ENCODE measurements at places on chromosomes 5 and 9.
A peak's percentile ranks its signal among the peaks of the same experiment; 100 is the strongest.

- peak; percentile 35 for DNase-seq
Observed at GRCh38 chr9:127983847-127984289, 3.1 kb upstream of the EEIG1 start.

- no peak for DNase-seq
Observed at GRCh38 chr9:12640016-12640587, 53.1 kb upstream of the TYRP1 start.

GRCh38 chr5:139561655-139562451 is 714 bp downstream of the UBE2D2 start:
- DNase-seq, result peak; percentile 65

GRCh38 chr9:128253140-128253990 is 22.4 kb downstream of the GOLGA2 start:
- no peak for DNase-seq

DNA sequence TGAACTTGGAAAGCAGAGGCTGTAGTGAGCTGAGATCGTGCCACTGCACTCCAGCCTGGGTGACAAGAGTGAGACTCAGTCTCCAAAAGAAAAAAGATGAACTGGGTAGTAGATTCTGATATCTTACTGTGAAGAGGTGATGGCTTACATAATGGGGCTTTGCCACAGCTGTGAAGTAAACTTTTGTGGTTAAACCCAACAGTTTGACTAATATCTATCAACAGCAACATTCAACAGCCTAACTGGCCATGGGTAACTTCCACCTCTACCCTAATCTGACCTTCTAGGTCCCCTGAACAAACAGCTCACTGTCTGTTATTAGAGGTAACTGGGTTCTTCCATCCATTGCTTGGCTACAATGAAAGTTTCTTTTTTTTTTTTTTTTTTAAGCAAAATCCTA is 52.1 kb downstream of the TLE1 start:
- DNase-seq, result no peak

DNA sequence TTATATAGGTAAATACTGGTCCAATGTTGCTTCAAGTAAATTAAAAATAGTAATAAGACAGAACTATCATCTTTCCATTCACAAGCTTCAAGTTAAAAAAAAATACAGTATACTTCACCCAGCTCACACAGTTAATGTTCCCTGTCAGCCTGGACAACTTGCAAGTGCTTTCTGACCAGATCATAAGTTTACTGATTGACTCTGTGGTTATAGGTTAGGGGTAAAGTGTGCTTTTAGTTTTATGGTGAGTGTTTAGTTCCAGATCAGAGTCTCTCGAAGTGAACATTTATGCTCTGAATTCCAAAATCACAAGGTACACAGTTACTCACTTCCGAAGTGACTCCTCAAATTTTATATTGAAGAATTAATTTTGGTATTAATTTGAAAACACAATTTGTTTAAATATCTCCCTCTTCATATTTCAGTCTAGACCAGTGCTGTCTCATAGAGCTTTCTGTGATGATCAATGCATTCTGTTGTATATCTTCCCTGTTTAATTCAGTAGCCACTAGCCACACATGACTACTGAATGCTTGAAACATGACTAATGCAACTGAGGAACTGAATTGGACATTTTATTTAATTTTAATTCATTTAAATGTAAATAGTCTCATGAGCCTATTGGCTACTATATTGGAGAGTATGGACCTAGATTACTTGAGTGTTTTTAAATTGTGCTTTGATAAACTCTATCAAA is 90.7 kb downstream of the MEF2C start:
- DNase-seq, result no peak

DNA sequence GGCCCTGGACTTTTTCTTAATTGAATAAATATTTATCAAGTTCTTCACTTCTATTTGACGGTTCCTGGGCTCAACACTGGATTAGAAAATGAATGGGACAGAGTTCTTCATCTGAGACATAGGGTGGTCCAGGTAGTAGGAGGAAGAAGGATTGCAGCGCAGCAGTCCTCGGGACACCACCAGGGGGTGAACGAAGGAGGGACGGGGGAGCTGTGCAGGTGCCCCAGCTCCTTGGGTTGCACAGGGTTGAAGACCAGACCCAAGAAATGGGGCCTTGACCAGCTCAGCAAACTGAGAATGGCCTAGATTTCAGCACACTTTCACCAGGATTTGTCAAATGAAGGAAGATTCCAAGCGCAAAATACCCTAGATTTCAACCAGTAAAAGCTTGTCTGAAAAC is 29.5 kb downstream of the ABL1 start:
- no peak for DNase-seq

- DNase-seq, result peak; percentile 31
Observed at GRCh38 chr5:14593326-14594021, 11.9 kb downstream of the OTULINL start.

- DNase-seq, result no peak
Observed at GRCh38 chr5:148864113-148864841, 37.9 kb downstream of the ADRB2 start.

GRCh38 chr5:172668594-172669071 is 27.6 kb downstream of the NEURL1B start:
- no peak for DNase-seq

GRCh38 chr5:138951986-138952735 is 77.0 kb upstream of the LRRTM2 start:
- no peak for DNase-seq

DNA sequence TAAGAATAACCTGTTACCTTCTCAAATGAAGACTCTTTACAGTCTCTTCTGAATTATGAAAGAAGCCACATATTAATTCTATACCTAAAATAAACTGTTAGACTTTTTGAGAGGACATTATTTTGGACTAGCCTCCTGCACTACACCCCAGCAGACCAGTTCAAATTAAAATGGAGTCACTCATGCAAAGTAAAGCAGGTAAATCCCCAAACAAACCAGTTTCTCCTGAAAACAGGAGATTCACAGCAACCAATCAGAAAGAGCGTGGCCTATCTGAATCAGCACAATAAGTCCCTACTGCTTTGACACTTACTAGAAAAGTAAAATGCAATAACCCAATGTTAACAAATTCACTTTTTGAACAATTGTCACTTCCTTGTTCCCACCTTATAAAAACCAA is 58.8 kb downstream of the PTBP3 start:
- DNase-seq, result no peak

GRCh38 chr5:93954421-93955069 is 213.1 kb upstream of the POU5F2 start:
- no peak for DNase-seq

- peak; percentile 60 for DNase-seq
Observed at GRCh38 chr9:130172161-130172857, at the start of gene NCS1. Gene NCS1, plus strand, starts transcription at chr9:130172404. Its CDS starts 260 bp downstream, at chr9:130172664.

GRCh38 chr9:35726931-35727330 is 5.1 kb downstream of the TLN1 start:
- peak; percentile 61 for DNase-seq

- no peak for DNase-seq
Observed at GRCh38 chr5:135694012-135694411, 115.2 kb upstream of the CXCL14 start.

GRCh38 chr5:67963789-67964519 is 251.6 kb upstream of the PIK3R1 start:
- no peak for DNase-seq

- DNase-seq, result no peak
Observed at GRCh38 chr5:88142636-88142885, 126.1 kb downstream of the TMEM161B start.

- DNase-seq, result no peak
Observed at GRCh38 chr9:32854271-32854670, 70.9 kb downstream of the TMEM215 start.

GRCh38 chr5:179415291-179416060 is 70.2 kb upstream of the ADAMTS2 start:
- no peak for DNase-seq

GRCh38 chr5:139460455-139460854 is 2.1 kb downstream of the ECSCR start:
- DNase-seq, result no peak

DNA sequence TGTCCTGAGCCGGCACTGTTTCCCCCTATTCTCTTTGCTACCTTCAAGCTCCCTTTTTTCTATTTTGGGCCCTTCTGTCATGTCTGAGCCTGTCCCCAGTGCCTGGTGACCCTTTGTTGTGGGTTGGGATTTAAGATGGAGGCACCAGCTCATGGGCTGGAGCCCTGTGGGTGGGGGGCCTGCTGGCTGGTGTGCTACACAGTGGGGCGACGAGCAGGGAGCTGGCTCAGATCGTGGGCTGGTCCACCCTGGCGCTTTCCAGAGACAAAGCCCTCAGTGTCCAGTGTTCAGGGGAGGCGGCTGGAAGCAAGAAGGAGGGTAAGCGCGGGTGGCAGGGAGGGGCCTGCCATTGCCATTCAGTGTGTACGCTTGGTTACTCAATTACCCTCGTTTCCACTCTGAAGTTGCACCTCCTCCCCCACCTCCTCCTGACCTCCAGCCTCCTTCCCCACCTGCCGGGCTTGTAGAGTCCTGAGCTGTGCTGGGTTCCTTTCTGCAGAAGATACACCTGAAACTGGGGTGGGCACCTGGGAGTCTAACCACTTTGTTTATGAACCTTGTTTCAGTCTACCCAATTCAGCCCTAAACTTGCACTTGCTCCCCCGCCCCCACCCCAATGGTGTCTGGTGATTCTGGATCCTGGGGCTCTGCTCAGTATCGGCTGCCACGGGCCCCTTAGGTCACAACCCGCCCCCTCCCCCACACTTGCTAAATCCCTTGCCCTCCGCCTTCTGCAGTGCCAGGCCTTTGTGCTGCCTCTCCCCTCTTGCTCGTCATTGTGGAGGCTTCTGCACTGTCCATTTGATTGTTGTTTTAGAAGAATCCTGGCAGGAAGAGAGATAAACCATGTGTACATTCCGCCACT is 49.9 kb downstream of the MVB12B start:
- DNase-seq, result no peak

- DNase-seq, result no peak
Observed at GRCh38 chr9:34396276-34397214, 19.8 kb upstream of the MYORG start.

GRCh38 chr5:169125571-169125970 is 175.4 kb downstream of the SLIT3 start:
- no peak for DNase-seq

DNA sequence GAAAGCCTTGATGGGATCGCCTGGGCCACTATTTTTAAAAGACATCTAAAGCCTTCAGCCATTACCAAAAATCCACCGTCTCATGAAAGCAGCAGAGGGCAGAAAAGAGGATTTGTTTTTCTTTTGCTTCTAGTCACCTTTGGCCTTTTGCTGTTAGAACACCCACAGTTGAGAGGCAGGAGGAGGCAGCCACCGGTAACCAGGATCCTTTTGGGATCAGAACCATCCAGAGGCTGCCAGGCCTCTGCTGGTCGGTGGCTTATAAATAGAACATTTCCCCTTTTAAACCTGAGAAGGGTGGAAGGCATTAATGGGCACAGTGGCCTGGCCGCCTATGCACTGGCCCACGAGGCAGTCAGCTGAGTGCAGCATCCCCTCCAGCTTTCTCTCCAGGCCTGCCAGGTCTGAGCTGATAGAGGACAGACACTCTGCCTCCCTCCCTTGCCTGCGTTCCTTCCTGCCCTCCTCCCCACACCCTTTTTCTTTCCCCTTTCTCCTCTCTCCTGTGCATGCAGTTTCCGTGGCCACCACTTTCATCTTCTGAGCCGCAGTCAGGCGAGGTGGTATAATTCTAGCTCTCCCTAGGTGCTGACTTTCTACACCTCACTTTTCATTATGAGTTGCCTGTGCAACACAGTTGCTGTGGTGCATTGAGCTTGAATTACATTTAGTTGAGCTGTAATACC is 253.4 kb downstream of the ARHGAP26 start:
- peak; percentile 21 for DNase-seq

DNA sequence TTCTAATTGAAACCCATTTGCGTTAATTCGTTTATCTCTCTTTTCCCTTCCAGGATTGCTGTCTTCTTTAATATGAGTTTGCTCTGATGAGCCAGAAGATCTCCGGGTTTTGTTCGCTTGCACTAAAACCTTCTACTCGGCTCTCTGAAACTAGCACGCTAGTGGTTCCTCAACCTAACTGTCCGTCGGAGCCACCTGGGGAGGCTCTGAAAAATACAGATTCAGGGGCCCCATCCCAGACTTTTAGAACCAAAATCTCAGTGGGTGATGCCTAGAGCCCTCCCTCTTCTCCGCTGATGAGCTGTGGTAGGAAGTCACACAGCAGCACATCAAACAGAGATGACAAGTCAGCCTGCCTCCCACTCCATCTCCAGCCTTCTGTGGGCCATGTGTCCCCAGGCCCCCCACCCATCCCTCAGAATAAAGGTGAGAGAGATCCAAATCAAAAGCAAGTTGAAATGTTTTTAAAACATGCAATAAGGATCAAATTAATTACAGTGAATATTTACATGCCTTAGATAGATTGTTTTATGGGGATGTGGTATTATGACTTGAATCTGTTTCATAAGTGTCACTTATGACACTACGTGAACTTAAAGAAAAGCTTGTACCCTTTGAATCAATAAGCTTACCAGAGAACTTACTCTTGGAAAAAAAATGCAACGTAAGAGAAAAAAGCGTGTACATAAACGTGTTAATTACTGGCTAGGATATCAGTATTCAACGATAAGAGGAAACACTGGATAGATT is 16.4 kb downstream of the FCN2 start:
- DNase-seq, result no peak

- DNase-seq, result no peak
Observed at GRCh38 chr9:90085633-90086032, 480.8 kb downstream of the GADD45G start.

- DNase-seq, result no peak
Observed at GRCh38 chr9:136853596-136854112, 1.5 kb downstream of the MAMDC4 start.

GRCh38 chr9:98808875-98809274 is 1.4 kb downstream of the GALNT12 start:
- DNase-seq, result no peak

GRCh38 chr5:68562308-68562707 is 346.8 kb downstream of the PIK3R1 start:
- DNase-seq, result no peak

DNA sequence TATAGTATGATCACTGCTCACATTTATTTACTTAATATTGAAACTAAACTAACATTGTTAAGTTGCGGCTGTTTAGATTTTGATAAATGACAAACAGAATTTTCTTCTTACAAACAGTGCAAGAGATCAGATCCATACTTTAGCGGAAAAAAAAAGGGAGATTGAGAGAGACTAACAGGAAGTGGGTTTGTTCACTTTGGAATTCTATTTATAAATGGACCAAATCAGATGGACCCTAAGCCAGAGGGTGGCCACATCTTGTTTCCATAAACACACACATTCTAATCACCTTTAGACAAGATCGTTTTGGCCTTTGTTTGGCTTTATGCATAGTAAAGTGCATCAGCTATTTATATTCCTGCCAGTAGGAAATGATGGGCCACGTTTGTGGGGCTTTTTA is 381.4 kb upstream of the CD180 start:
- DNase-seq, result no peak

DNA sequence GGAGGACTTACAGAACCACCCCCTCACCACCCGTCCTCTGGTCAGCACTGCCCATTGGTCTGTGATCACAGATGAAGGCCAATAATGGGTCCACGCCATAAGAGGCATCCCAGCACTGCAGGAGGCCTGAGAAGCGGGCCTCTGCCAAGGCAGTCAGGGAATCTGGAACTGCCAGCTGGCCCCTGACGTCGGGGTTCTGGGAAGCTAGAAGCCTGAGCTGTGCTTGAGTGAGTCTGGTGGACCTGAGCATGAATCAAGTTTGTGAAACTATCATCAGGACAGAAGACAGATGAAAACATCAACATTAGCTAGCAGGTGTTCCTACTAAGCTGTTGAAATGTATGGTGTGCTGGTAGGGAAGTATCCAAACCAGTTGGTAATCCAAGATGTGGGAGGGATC is 7.8 kb downstream of the ANGPTL2 start:
- DNase-seq, result no peak
